SJCRH30 (cell line): ENCODE measurements at places on chromosomes 5 and 9. TPM values are rescaled to one million over a fixed set of nuclear protein-coding genes. Genes with fewer than 3 reads are reported as not detected.

GRCh38 chr9:93911801-93912554, 43.2 kb downstream of the BARX1 start:
- H3K27ac ChIP-seq: no peak overlapping the region
- no peaks in the 10 kb centered on the region for H3K36me3 ChIP-seq
- H3K27me3 ChIP-seq: peaks cover 10% of the 10 kb centered on the region; the same call in 1 of the 2 replicates
- H3K4me3 ChIP-seq: no peak overlapping the region

DNA sequence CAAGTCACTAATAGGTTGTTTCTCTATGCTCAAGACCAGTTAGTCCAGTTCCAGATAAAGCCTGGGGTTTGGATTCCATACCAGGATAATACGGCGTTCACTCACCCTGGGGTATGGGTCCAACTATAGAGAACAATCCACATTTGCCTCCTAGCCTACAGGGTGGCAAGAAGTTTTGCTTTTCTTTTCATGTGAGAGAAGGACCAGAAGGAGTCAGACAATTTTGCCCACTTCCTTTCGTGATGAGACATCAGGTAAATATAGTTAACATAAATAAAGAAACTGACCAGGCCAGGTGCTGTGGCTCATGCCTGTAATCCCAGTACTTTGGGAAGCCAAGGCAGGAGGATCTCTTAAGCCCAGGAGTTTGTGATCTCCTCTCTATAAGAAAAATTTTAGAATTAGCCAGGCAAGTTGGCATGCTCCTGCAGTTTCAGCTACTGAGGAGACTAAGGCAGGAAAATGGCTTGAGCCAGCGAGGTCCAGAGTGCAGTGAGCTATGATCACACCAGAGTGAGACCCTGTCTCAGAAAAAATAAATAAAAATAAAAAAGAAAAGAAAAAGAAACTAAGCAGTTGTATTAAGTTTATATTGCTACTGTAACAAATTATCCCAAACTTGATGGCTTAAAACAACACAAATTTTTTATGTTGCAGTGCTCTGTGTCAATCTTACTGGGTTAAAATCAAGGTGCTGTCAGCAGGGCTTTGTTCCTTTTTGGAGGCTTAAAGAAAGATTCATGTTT, 7.5 kb upstream of the REEP5 start:
- no peak for DNase-seq
- no peak overlapping the region for H3K4me3 ChIP-seq
- no peak overlapping the region for H3K27ac ChIP-seq
- no peaks in the 10 kb centered on the region for H3K27me3 ChIP-seq

DNA sequence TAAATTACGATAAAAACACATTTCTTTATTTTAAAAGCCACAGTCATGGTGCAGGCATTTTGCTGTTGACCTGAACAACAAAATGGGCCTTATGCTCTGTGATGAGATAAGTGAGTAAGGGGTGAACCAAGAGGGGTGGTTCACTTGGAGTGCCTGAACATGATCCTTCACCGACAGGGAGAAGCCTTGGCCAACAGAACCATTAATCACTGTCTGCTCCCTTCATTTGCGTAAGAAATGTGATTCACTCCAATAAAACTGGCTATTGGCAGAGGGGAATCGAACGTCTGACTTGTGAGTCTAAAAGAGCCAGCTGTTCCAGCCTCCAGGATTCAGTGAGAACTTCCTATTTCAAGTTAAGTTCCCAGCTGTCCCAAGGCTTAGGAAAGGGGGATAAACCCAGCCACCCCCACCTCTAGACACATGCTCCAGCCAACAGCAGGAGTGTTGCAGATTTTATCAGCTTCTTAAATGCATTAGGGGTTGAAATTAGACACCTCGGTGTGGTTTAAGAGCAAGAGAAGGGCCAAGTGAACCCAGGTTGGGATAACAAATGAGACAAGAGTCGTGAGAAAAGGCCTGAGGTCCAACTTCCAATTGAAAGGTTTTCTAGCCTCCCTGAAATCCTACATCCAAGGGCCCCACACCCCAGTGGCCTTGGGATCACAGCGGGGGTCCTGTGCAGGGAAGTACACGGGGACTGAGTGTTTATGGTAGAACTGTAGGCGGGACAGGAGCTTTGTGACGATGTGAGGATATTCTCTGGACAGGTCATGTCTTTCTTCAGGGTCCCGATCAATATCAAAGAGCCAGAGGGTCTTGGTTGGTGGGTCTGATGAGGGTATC, 131.4 kb upstream of the LHFPL2 start:
- H3K27ac ChIP-seq: peak overlapping the region; percentile 60
- no peak overlapping the region for H3K4me3 ChIP-seq
- H3K27me3 ChIP-seq: no peaks in the 10 kb centered on the region
- peaks cover 48% of the 10 kb centered on the region for H3K4me1 ChIP-seq
- peak; percentile 93 for DNase-seq
- H3K36me3 ChIP-seq: no peaks in the 10 kb centered on the region

DNA sequence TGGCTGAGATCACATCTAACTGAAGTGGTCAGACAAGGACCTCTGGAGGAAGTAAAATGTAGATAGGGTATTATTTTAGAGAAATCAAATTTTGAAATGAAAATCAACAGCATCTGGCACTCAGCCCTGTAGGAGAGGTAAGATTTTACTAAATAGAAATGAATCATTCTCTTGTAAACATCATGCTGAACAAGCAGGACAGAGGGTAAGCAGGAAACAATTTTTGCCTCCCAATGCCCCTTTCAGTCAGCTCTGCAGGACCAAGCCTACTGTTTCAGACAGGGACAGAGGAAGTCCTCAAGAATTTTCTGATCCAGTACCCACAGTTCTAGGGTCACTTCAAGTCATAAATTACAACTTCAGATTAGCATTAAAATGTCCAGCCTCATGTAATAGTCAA, 190.1 kb downstream of the ESM1 start:
- no peaks in the 10 kb centered on the region for H3K4me1 ChIP-seq
- no peak overlapping the region for H3K4me3 ChIP-seq
- H3K36me3 ChIP-seq: no peaks in the 10 kb centered on the region
- no peaks in the 10 kb centered on the region for H3K27me3 ChIP-seq

DNA sequence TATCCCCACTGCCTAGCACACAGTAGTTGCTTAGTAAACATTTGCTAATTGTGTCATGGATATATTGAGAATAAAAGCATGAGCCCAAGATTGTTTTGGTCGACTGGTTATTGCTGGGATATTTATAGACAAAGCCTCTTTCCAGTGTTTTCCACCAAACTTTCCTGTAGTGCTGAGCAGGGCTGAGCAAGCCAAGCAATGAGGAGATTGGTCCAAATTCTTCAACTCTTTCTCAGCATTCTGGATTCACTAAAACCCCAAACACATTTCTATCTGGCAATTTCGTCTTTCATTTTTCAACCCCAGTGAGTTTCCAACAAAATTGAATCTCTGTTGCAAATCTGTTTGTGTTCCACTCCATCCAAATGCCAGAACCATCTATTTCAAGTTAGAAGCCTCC, 31.9 kb upstream of the TARS1 start:
- no peak overlapping the region for H3K27ac ChIP-seq
- no peak for DNase-seq
- H3K36me3 ChIP-seq: no peaks in the 10 kb centered on the region

- H3K4me1 ChIP-seq: no peaks in the 10 kb centered on the region
- no peak for DNase-seq
- H3K27ac ChIP-seq: no peak overlapping the region
- no peak overlapping the region for H3K4me3 ChIP-seq
- H3K36me3 ChIP-seq: no peaks in the 10 kb centered on the region
- no peaks in the 10 kb centered on the region for H3K27me3 ChIP-seq
Measured at GRCh38 chr5:144275329-144275728, 104.7 kb downstream of the KCTD16 start.

GRCh38 chr5:141260458-141261237, 15.5 kb downstream of the PCDHB15 start:
- no peak overlapping the region for H3K27ac ChIP-seq
- H3K4me3 ChIP-seq: no peak overlapping the region
- H3K36me3 ChIP-seq: no peaks in the 10 kb centered on the region
- DNase-seq: peak; percentile 30
- H3K27me3 ChIP-seq: no peaks in the 10 kb centered on the region

The OR1J4 gene
- not detected in 2 replicates for total RNA-seq

The MZB1 gene
- total RNA-seq: 0.24 TPM in 1 of 2 replicates, not detected in the other

The TMEM232 gene
- total RNA-seq: 0.97 and 1.7 TPM in 2 replicates

The F12 gene
- total RNA-seq: 5.9 and 6.5 TPM in 2 replicates

The TPRN gene
- total RNA-seq: 14.0 and 14.8 TPM in 2 replicates

The ORM2 gene
- not detected in 2 replicates for total RNA-seq

The PWWP2A gene
- total RNA-seq: 23.6 and 27.3 TPM in 2 replicates

The GPR151 gene
- not detected in 2 replicates for total RNA-seq

The SLC27A6 gene
- 0.04 TPM in 1 of 2 replicates, not detected in the other for total RNA-seq
